ENCODE measurements at places on chromosomes 6 and 20.

- no peak for DNase-seq
Observed at GRCh38 chr6:32718879-32719278, 22.3 kb upstream of the HLA-DQA2 start.

GRCh38 chr20:38471987-38472512, 593 bp upstream of the RALGAPB start:
- DNase-seq, result no peak

GRCh38 chr20:36004045-36004444, 35.7 kb downstream of the CNBD2 start:
- no peak for DNase-seq

GRCh38 chr6:131635384-131636340, 1.4 kb upstream of the ENPP3 start:
- no peak for DNase-seq

DNA sequence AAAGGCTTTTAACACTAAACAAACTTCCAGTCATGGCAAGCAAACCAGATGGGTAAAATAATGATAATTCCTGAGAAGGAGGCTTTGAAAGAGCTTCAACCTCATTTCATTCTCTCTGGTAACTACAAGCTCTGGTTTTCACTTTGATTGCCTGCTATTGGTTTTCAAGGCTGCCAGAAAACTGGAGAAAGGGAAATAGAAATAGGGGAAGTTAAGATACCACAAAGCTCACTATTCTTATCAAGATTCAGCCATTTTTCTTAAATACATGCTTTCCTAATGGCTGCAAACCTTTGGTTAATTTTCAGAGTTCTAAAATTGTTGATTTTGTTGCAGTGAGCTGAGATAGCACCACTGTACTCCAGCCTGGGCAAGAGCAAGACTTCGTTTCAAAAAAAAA, 42.5 kb upstream of the NELFCD start:
- no peak for DNase-seq

DNA sequence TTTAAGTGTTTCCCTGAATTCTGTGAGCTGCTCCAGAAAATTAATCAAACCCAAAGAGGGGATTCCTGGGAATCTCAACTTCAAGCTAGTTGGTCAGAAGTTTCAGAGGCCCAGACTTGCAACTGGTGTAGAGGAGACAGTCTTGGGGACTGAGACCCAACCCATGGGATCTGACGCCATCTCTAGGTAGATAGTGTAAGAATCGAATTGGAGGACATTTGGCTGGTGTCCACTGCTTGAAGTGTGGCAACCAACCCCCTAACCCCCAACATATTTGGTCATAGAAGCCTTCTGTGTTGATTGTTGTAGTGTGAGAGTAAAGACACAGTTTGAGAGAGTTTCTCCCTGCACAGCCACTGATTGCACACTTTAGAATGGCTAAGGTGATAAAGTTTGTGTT, 103.5 kb upstream of the CARMIL1 start:
- DNase-seq, result no peak

GRCh38 chr6:42128460-42129359, 13.7 kb downstream of the C6orf132 start:
- DNase-seq, result peak; percentile 70

DNA sequence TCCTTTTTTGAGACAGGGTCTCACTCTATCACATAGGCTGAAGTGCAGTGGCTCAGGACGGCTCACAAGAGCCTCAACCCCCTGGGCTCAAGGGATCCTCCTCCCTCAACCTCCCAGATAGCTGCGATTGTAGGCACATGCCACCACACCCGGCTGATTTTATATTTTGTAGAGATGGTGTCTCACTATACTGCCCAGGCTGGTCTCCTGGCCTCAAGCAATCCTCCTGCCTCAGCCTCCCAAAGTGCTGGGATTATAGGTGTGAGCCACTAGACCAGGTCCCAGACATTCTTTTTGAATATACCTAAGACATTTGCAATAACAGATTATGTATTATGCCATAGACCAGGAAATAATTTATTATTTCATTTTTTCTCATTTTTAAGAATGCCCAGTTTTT, 58.3 kb upstream of the CDYL start:
- no peak for DNase-seq

- DNase-seq, result peak; percentile 9
Observed at GRCh38 chr6:159941286-159942113, 27.4 kb upstream of the IGF2R start.

GRCh38 chr6:152983637-152984512, 1.0 kb upstream of the FBXO5 start:
- DNase-seq, result no peak

DNA sequence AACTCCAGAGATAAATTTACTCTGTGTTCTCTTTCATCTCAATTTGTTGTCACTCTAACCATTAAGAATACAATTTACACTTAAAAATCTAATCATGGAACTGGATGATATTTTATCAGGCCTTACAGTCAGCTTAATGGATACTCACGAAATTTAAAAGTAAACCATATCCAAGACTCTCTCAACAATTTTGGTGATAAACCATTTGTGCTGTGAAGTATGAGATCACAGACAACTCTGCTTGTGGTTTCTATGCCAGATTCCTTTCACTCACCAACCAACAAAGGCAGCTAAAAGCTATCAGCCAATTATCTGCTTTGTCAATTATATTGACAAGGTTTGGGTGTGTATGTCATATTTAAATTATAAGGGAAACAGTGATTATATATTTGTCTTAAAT, 155.8 kb downstream of the TRDN start:
- peak; percentile 50 for DNase-seq

- no peak for DNase-seq
Observed at GRCh38 chr20:19284400-19285178, 72.1 kb downstream of the SLC24A3 start.

DNA sequence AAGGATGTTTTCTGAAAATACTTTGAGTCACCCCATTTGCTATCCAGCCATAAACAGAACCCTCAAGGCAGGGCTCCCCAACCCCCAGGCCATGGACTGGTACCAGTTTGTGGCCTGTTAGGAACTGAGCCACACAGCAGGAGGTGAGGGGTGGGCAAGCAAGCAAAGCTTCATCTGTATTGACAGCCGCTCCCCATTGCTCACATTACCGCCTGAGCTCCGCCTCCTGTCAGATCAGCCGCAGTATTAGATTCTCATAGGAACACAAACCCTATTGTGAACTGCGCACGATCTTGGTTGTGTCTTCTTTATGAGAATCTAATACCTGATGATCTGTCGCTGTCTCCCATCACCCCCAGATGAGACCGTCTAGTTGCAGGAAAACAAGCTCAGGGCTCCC, 543.8 kb downstream of the CBLN4 start:
- DNase-seq, result no peak

DNA sequence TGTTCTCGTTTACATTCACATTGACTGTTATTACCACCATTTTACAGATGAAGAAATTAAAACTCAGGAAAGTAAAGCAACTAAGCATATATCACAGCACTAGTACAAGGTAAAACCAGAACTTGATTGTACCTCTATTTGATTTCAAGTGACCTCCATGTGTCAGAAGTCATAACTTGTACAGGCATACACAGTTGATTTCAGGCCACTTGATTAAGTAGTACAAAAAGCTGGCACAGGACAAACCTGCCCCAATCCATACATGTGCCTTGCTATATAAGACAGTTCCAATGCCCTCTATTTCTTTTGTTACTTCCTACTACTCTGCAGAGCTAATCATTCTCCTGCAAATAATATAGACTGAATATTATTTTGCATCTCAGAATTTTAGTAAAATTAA, 58.8 kb upstream of the VGLL2 start:
- DNase-seq, result no peak

GRCh38 chr6:106446983-106447382, 86.5 kb downstream of the CRYBG1 start:
- DNase-seq, result no peak

GRCh38 chr6:114690625-114691024, 347.8 kb upstream of the HS3ST5 start:
- DNase-seq, result no peak

- no peak for DNase-seq
Observed at GRCh38 chr6:124494956-124495664, 467.1 kb upstream of the RNF217 start.

DNA sequence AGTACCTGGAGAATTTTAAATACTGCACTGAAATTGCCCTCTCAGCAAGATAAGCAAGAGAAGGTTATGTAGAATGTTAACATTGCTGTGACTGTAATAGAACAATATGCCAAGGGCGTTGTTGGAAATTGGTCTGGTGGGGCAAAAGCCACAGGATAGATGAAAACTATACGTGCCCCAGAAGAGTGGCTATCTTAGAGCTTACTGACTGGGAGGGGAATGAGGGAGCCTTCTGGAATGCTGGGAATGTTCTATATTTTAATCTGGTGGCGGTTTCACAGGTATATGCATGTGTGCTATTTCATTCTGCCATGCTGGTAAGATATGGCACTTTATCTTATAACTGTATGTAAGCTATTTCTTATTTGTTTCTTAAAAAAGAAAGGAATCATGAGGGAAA, 35.2 kb upstream of the YWHAB start:
- DNase-seq, result no peak

DNA sequence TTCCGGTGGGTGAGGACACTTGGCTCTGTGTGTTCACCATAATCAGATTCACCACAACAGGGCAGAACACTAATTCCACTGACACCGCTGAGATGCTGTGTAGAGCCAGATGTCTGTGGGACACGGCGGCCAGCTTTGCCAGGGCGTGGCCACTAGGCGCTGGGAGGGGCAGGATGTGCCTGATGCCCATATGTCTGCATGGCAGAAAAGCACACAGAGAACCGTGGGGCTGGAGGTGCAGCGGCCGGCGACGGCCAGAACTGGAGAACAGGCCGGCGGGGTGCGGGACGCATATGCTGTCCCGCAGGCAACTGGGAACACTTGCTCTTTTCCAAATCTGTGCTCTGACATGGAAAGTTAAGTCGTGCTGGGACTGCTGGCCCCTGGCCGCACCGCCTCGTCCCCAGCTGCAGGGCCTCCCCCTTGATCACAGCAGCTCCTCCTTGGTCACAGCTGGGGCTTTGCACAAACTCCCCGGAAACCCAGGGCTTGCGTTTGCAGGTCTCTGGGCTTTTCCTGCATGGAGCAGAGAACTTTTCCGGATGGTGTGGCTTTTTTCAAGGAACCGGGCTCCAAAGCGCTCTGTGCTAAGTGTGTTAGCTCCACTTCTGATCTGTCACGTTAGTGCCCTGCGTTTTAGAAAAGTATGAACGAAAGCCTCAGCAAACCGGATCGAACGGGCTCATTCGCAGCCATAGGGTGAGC, 31.1 kb downstream of the NTSR1 start:
- no peak for DNase-seq

DNA sequence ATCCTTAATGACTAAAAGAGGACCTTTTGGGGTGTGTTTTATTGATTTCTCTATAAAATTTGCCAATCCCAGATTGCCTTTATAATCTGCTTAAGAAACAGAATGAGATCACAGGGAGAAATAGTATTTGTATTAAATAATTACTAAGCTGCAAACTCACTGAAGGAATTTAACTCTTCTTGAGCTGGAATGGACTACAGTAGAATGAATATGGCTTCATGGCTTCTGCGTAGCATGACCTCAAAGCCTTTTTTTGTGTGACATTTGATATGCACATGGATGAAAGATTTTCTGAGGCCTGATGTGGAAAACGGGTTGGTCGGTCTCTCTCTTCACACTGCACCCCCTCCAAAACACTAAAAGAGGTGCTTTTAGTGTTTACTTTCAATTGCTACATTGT, 115.9 kb downstream of the QKI start:
- no peak for DNase-seq

DNA sequence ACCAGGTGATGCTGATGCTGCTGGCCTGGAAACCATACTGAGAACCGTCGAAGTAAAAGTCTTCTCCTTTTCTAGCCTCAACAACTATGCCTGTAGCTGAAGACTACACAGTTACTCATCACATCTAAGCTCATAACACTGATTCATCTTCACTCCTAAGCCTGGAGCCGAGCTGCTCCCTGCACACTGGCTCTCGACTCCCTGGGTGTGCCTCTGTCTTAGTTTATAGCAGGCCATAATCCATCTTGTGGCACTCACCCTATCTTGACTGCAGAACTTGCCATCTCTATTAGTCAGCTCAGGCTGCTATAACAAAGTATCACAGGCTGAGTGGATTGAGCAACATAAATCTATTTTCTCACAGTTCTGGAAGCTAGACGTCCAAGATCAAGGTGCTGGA, 191.0 kb downstream of the UNC5CL start:
- no peak for DNase-seq

- DNase-seq, result no peak
Observed at GRCh38 chr6:135192256-135193174, 11.4 kb downstream of the MYB start.

DNA sequence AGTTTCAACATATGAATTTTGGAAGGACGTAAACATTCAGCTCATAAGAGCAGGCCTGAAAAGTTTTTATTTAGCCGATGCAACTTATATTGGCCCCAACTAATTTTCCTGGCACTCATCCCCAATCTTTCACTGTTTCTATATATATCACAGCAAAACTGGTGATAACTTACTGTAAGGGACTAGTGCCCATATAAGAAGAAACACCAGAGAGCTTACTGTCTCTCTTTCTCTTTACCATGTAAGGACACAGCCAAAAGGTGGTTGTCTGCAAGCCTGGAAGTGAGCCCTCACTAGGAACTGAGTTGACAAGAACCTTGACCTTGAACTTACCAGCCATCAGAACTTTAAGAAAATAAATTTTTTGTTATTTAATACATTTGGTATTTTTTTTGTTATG, 807.4 kb upstream of the CITED2 start:
- no peak for DNase-seq

DNA sequence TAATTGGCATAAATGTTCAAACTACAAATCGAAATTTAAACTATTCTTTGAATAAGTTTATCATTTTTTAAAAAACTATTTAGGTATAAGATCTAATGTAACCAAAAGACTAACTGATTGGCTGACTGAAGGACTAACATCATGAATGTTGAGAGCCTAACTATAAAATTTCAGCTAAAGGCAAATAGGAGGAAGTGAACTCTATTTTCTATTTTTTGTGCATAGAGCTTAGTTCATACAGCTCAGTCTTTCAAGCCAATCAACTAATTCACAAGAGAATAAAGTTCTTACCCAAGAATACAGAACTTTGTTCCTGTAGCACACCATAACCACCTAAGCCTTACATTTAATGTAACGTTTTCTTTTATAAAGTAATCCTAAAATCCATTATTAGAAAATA, 46.3 kb upstream of the STXBP5 start:
- no peak for DNase-seq

DNA sequence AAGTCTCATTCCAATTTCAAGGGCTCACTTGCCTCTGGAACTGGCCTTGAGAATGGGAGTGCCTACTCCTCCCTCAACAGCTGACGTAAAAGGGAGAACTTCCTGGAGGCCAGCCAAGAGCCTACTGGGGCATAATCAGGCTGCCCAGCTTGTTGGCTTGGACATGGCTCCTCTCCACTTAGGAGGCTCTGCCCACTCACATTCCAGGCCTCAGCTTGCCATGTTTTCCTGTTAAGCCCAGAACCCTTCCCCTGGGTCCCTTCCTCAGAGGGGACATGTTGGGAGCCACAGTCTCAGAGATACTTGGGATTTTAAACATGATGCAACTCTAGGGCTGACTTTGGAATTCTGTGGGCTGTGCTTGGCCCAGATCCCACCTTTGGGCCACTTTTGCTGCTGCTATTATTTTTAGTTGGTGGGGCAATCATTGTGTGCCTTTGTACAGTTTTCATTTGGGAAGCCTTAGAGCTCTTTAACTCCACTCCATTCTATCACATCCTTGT, 31.5 kb upstream of the ADTRP start:
- no peak for DNase-seq

GRCh38 chr20:32674362-32674789, 635 bp upstream of the C20orf203 start:
- no peak for DNase-seq

Data from SK-N-DZ (cell line).